NB4 (cell line): ENCODE measurements at places on chromosomes 3 and 15.
A peak's percentile ranks its signal among the peaks of the same experiment; 100 is the strongest.

- DNase-seq: no peak
Observed at GRCh38 chr3:193552923-193553322, 1.8 kb downstream of the ATP13A4 start.

- peak; percentile 92 for DNase-seq
Observed at GRCh38 chr15:65530318-65531111, at the start of gene HACD3. Gene HACD3, plus strand, starts transcription at chr15:65530463. Its CDS starts 169 bp downstream, at chr15:65530632.

DNA sequence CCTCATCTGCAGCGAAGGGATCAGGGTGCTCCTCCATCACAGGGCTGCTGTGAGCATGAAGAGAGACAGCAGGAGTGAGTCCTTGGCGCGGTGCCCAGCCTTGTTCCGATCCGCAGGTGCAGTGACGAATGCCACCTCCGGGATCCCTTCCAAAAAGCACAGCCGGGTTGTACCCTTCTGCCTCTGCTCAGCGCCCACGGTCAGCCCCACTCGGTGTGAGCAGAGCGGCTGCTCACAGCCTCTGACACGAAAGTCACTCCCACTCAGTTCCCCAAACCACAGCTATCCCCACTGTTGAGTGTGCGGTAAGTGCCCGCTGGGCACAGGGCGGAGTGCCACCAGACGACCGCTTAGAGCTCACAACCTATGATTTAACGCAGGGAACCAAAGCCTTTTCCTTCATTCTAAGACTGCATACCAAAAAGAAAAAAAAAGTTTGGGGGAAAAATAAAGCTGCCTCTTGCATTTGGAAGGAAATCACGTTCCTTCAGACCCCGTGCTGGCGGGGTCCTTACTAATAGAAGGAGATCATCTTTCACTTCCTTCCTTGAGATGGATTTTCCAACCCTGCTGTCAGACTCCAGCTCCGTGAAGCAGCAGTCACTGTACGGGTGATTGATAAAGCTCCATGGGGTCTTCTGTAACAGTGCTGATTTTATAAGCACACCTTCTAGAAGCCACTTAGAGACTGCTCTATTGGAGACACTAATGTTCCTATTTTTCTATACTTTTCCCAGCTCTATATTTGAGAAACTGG lies 34.7 kb upstream of the TUBGCP5 start:
- DNase-seq: peak; percentile 60

GRCh38 chr3:14304101-14305045 lies 98.0 kb upstream of the SLC6A6 start:
- DNase-seq: no peak

DNA sequence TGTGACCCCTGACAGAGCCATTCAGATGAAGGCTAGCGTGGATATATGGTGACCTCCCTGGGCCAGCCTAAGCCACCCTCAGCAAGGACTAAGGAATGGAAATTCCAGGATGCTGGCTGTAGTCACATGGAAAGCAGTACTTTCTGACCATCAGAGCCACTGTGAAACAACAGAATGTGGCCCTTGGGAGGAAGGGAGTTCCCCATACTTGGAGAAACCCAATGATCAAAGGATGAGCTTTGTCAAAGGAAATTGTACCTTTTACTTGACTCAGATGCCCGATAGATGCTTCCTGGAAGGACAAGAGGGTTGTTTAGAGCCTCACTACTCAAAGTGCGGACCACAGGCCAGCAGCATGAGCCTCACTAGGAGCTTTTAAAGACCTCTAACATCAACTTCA lies 484.5 kb upstream of the PROK2 start:
- no peak for DNase-seq

- DNase-seq: no peak
Observed at GRCh38 chr3:50491023-50491422, 12.4 kb downstream of the CACNA2D2 start.

GRCh38 chr15:67741308-67741707 lies 84.0 kb upstream of the SKOR1 start:
- DNase-seq: peak; percentile 92

DNA sequence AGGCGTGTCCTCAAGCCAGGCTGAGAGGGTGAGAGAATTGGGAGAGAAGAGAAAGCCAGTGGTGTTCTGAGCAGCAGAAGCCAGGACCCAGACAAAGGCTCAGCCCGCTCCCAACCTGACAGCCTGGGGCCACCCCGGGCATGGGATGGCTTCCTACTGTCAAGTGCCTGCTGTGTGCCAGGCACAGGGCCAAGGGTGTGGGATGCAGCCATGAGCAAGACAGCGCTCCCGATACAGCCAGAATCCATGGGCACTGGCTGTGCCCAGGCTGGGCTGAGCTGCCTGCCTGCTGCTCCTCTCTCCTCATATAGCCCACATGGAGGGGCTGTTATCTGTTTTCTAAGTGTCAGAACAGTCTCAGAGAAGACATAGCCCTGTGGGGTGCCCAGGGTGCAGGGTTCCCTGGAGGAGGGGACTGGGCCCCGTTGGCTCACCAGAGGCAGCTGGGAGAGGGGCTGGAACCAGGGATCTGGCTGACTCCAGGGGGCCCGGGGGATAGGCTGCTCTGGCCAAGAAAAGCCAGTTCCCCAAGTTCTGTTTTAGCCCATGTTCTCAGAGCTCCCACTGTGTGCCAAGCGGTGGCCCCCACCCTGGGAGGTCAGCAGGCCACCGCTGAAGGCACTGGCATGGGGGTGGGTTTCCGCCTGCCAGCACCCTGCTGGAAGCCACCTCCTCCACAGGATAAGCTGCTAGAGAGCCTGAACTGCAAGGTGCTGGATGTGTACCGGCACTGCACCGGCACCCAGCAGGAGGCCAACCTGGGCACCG lies 39.0 kb downstream of the CFAP100 start:
- no peak for DNase-seq

- no peak for DNase-seq
Observed at GRCh38 chr3:170387950-170388349, 30.4 kb downstream of the SKIL start.

GRCh38 chr3:140164922-140165590 lies 230.1 kb downstream of the CLSTN2 start:
- no peak for DNase-seq

- no peak for DNase-seq
Observed at GRCh38 chr3:9248522-9249271, 749 bp downstream of the SRGAP3 start.

- DNase-seq: no peak
Observed at GRCh38 chr3:151133175-151133574, 47.7 kb downstream of the MED12L start.

- no peak for DNase-seq
Observed at GRCh38 chr3:64554096-64554920, 133.5 kb downstream of the ADAMTS9 start.

DNA sequence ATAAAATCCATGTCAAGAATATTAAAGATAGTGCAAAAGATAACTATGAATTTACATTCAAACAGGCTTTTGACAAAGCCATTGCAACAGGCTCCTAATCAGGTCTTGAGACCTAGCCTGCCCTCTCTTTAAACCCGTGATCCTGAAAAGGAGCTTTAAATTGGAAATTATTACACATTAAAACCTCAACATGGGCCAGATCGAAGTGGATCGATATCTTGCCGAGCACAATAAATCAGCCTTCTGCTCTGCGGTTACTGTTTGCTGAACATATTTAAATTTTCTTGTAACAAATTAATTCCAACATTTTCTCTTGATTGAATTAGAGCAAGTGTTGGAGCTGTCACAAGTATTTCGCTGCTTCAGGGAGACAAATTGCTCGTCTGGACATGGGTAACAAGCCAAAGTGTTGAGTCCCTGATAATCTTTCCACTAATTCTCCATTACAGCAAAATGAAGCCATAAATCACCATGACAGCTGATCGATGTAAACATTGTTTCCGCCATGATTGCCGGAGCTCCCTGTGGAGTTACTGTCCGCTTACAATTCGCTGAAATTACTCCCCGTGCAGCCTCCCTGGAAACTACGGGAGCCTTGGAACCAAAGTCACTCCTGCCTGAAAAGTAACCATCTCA lies 47.6 kb downstream of the SHOX2 start:
- DNase-seq: no peak

GRCh38 chr3:42655980-42656679 lies 2.6 kb downstream of the ZBTB47 start:
- no peak for DNase-seq

DNA sequence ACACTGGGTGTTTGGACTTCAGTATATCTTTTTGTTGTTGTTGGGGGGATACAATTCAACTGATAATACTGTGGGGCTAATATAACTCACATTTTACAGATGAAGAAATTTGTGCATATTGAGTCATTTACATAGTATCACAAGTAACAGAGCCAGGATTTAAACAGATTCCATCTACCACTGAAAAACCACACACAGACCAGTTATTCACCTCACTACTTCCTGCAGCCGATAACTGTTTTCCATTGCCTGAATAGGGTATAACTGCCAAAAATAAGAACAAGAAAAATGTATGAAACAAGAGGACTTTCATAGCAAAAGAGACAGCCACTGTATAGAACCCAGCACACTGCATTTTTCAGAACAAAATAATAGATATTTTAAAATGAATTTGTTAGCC lies 215.8 kb upstream of the CNTN6 start:
- DNase-seq: no peak

DNA sequence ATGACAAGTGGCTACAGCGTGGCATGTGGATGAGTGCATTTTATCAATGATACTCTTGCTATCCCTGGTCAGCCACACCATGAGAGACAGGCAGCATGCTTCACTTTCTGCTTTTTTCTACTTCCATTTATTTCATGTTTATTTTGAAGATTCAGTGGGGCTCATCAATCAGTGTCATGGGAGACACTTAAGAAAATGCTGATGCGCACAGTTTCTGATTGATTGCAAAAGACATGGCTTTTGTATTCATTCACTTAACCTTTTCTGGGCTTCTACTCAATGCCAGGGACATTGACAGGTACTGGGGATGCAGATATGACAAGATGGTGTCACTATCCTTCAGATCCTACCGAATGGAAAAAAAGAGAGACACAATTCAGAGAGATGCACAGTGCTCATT lies 50.9 kb upstream of the CFAP161 start:
- DNase-seq: no peak

GRCh38 chr3:50923955-50924354 lies 249.2 kb downstream of the DOCK3 start:
- DNase-seq: no peak

- DNase-seq: peak; percentile 4
Observed at GRCh38 chr15:29045717-29046116, 159.9 kb downstream of the APBA2 start.
